ENCODE measurements at places on chromosomes 16 and 17.

DNA sequence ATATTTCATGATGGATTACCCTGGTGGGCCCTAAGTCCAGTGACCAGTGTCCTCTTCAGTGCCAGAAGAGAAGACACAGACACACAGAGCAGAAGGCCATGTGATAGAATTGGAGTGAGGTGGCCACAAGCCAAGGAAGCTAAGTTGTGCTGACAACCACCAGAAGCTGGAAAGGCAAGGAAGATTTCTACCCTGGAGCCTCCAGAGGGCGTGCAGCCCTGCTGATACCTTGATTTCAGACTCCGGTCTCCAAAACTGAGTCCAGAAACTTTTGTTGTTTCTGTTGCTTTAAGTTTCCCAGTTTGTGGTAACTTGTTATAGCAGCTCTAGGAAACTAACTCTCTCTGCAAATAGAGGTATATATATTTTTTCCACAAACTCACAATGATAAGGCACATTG is 396.6 kb upstream of the ASIC2 start:
- DNase-seq = no peak

- no peak for DNase-seq
Observed at GRCh38 chr17:77597418-77598240, 360.9 kb upstream of the TNRC6C start.

GRCh38 chr17:78376161-78376560 is 2.3 kb upstream of the PGS1 start:
- no peak for DNase-seq

GRCh38 chr16:30149250-30149930 is 26.4 kb upstream of the MAPK3 start:
- no peak for DNase-seq

- no peak for DNase-seq
Observed at GRCh38 chr17:76467809-76468633, 618 bp downstream of the AANAT start.

DNA sequence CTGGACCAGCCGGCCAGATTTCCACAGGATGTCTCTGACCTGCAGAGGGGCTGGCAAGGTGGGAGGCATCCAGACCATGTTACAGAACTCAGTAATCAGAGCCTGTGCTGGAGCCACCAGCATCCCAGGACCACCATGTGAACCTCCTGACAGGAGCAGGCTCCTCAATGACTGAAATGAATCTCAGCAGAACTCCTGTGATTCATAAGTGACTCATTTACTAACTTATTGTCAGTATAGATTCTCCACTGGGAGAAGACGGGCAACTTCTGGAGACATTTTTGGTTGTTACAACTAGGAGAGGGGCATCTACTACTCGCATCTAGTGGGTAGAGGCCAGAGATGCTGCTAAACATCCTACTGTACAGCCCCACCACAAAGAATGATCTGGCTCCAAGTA is 3.1 kb upstream of the WWOX start:
- no peak for DNase-seq

DNA sequence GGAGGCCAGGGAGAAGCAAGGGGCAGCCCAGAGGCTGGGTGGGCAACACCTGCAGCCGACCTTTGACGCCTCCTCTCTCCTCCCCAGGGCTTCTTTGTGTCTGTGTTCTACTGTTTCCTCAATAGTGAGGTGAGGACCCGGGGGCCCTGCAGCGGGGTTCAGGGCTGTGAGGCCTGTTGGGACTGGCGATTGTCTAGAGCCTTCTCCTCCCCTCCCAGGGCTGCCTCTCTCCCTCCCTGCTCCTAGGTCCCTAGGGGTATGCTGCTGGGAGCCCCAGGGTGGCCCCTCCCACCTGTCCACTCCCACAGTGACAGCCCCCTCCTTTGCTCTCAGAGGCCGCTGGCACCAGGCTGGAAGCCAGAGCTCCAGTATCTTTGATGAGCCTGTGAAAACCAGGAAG is 10.8 kb upstream of the SPPL2C start:
- no peak for DNase-seq

DNA sequence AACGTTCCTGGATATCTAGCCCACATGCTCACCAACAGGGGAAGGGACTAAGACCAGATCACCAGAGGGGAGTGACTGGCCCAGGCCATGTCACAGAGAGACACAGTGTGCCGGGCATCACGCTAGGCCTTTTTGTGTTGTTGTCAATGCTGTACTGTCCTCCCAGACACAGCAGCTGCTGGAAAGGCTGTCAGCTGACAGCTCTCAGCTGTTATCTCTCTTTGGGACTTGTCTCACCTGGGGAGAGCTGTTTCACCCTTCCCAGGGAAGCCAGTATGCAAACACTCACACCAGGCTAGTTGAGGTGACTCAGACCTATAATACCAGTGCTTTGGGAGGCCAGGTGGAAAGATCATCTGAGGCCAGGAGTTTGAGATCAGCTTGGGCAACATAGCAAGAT is 19.4 kb downstream of the UNC45B start:
- DNase-seq = no peak

GRCh38 chr16:259226-259625 is 16.5 kb downstream of the RGS11 start:
- no peak for DNase-seq

GRCh38 chr16:54462151-54462651 is 175.6 kb upstream of the IRX3 start:
- no peak for DNase-seq

DNA sequence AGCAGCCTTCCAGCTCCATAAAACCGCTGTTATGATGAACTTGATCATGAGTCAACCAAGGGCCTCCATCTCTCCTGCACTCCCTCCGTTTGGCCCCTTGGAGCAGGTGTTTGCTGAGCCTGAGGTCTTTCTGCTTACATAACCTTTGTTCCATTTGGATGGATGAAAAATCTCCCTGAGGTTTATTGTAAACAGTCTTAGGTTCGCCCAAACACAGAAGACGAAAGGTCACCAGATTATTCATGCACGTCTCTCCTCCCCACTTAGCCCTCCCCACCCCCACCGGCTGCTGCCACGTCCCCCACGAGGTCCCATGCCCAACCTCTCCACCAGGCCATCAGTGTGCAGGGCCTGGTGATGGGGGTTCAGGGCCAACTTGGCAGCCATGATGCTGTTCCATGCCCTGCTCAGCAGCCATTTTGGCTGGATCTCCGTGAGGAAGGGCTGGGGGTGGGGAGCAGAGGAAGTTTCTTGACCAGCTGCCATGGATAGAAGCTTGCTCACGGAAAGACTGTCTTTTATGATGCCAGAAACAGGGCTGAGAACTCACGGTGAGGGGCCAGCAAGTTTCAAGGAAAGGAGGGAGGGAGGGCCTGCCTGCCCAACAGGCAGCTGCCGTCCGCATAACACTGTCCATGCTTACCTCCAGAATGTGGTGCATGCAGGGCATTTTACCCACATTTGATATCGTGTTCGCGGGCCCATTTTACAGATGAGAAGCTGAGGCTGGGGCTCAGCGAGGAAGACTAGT is 47.8 kb upstream of the FOXF1 start:
- DNase-seq = no peak

Measured in NCI-H2029 treated with DMSO at 0.1 percent for 48 hours (cell line).